ENCODE measurements at places on chromosomes 3 and 15.

DNA sequence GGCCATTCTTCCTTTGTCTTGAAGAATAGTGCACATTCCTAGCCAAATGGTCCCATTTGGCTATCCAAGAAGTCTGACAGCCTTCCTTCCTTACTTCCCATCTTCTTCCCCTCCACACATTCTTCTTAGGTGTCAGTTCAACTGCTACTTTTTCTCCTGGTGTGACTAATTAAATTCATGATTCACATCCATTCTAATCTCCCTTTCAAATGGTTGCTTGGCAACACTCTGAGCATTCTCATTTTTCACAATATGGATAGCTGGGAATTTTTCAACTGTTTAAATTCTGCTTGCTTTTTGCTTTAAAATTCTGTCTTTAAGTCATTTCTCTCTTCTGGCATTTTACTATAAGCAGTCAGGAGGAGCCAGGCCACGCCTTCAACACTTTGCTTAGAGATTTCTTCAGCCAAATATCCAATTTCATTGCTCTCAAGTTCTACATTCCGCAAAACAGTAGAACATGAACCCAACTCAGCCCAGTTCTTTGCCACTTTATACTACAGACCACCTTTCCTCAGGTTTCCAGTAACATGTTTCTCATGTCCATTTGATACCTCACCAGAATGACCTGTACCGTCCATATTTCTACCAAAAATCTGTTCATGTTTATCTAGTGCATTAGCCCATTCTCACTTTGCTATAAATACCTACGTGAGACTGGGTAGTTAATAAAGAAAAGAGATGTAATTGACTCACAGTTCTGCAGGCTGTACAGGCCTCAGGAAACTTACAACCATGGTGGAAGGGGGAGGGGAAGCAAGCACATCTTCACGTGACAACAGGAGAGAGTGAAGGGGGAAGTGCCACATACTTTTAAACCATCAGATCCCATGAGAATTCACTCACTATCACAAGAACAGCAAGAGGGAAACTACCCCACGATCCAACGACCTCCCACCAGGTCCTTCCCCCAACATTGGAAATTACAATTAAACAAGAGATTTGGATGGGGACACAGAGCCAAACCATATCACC is 31.9 kb upstream of the MCF2L2 start:
- DNase-seq: no peak

DNA sequence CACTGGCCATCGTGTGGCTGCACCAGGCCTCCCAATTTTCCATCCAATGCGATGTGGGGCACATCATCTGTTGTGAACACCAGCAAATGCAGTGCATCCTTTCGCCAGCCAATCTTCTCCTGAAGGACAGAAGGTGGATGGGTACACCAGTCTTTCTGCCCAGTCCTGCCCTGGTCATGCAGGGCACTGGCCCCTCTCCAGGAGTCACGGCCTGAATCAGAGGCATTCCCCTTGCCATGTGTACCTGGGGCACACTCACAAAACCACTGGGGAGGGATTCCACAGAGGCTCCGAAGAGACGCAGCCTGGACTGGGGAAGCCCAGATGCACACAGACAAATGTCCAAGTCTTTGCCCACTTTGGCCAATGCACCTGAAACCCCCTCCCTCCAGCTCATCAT is 65.8 kb downstream of the ITGB5 start:
- no peak for DNase-seq

DNA sequence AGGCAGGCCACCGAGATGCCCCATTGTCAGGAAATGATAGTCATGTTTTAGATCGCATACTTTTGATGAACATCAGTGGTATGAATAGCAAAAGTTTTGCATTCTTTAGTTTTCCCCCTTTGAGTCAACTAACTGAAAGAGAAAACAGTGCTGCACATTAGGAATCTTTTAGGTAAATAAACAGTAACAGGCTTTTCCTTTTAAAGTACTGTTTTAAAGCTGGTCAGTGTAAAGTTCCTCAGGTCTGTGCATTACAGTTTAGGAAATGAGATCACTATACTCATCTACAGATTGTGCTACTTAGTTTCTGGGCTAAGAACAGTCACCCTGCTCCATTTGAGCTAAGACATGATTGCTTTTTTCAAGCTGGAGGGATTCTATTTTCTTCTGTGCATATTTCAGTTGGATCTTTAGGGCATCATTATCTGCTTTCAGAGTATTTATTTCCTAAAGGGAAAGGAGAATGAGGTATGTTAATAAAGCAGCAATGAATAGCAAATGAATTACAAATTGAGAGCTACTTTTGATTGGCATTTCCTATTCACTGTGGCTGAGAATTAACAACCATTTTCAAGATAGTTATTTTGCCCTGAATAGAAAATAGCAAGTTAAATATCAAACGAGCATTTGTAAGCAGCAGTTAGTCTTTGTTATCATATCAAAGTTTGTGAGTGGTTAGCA is 36.5 kb downstream of the FAM98B start:
- no peak for DNase-seq

GRCh38 chr3:4730719-4731118 is 237.6 kb downstream of the ITPR1 start:
- DNase-seq: no peak

GRCh38 chr3:53843195-53844177 is 2.7 kb downstream of the CHDH start:
- DNase-seq: no peak

Data from cortex of kidney (tissue), 1 donor.